Hematopoietic multipotent progenitor cell treated with erythropoietin and hydrocortisone succinate and interleukin-3 and kit ligand, for 17 days (in vitro differentiated cells): ENCODE measurements at places on chromosomes 6 and 20.

GRCh38 chr20:61560361-61560853, 308.3 kb downstream of the CDH4 start:
- no peak for DNase-seq

GRCh38 chr6:53179961-53180651, 31.5 kb upstream of the GCM1 start:
- no peak for DNase-seq

DNA sequence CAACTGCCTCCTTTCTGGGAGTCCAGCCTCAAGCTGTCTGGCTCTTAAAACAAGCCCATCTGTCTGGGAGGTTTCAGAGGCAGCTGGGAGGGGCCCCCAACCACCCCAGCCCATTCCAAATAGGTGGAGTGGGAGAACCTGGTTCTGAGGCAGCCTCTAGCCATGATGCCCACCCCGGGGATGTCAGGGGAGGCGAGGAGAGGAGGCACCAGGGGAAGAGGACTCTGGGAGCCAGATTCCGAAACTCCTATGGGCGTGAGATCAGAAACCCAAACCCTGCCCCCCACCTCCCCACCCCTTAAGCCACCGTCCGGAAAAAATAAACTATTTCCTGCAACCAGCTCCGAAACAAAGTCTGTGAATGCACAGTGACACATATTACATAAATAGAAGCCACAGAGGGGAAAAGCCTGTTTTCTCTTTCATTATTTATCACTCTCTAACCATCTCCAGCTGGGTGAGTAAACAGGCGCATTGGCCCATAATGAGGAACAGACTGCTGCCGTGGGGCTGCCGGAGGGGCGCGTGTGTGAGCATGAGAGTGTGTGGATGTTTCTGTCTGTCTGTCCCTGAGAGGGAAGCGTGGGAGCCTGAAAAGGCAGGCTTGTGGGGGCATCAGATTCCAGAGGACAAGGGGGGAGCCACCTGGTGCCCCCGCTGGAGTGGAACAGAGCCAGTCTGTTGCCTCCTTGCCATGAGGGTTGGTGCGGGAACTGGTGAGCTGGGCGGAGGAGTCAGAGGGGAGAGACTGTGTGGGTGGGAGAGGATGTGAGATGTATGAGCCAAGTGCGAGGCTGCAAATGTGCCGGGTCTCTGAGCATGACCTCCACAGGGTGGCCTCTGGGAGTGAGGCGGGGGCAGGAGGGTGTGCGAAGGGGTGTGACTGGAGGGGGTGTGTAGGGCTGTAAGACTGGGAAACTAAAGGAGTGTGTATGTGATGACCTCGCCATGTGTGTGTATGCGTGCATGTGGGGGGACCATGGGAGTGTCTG, 14.3 kb upstream of the FOXP4 start:
- DNase-seq, result no peak

- DNase-seq, result no peak
Measured at GRCh38 chr6:38021571-38021970, 202.0 kb downstream of the ZFAND3 start.

- no peak for DNase-seq
Measured at GRCh38 chr6:125611573-125612344, 137.7 kb upstream of the HEY2 start.

GRCh38 chr6:19028201-19028600, 641.1 kb downstream of the RNF144B start:
- DNase-seq, result no peak

GRCh38 chr6:7580537-7580926, 9.5 kb upstream of the SNRNP48 start:
- DNase-seq, result no peak

- no peak for DNase-seq
Measured at GRCh38 chr6:85561750-85562357, 31.8 kb downstream of the SNX14 start.

DNA sequence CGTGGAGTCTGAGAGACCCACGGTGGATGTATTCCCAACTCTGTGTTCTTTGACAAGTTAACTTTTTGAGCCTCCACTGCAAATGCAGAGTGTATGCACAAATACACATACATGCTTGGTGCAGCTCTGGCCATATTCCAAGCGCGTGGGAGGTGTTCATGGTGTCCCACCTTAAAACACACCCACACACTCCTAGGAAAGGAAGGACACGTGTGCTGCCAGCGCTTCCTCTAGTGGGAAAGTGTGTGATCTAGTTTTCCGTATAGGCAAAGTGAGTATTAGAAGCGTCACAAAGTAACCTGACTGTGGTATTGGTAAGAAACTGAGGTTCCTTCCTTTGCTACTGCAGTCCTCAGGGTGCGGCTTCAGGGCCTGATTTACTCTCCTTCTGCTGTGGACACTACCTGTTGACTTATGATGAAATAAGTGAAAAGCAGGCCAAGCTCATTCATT, 36.0 kb upstream of the MPC1 start:
- no peak for DNase-seq

- DNase-seq, result no peak
Measured at GRCh38 chr6:4057036-4057435, 21.9 kb downstream of the FAM217A start.

DNA sequence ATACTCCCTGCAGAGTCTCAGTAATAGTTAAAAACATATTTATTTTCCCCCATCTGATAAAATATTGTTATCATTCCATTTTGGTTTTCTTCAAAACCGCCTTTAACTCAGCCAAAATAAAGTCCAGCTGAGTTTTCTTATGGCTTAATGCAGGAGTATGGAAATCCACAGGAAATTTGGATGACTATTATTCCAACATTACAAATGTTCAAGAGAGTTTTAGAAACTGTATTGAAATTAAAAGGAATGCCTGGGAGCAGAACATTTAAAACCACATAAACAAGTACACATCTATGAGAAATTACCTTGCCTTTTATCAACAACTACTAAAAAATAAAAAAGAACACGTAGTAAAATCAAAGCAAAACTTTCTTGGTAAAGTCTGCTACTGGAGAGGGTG, 45.7 kb downstream of the NCOA7 start:
- no peak for DNase-seq

GRCh38 chr6:105874835-105875626, 211.1 kb upstream of the PRDM1 start:
- DNase-seq, result no peak

DNA sequence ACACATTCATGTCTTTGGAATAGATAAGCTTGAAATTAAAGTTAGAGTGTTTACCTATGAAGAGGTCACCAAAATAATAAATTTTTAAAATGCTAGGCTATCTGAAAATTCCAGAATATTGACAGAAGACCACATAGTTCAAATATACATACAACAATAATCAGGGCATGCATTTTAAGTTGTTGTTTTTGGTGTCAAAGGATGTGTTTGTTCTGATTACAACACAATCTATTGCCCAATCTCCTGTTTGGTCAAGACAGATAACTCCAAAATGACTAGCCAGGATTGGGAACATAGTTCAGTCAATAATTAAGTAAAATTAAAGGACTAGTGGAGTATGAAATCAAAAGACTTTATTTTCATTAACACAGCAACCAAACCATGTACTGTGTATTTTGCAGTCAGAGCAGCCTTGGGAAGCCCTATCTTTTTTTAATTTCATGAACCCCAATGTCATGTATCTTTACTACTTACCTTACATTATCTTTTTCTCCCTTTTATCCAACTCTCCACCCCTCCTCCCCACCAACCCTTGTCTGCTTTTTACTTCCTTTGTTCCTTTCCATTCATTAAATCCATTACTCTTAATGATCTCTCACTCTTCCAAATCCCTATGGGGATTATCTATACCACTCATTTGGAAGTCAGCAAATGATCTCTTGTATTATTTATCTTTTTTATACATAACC, 111.2 kb downstream of the CDK19 start:
- DNase-seq, result no peak

GRCh38 chr6:170152989-170153388, 137.9 kb downstream of the DLL1 start:
- DNase-seq, result no peak

- DNase-seq, result no peak
Measured at GRCh38 chr6:148217921-148218320, 124.7 kb upstream of the SASH1 start.

- no peak for DNase-seq
Measured at GRCh38 chr6:12546410-12547002, 170.1 kb upstream of the PHACTR1 start.

GRCh38 chr20:50389808-50390684, 120.1 kb upstream of the PTPN1 start:
- DNase-seq, result no peak

DNA sequence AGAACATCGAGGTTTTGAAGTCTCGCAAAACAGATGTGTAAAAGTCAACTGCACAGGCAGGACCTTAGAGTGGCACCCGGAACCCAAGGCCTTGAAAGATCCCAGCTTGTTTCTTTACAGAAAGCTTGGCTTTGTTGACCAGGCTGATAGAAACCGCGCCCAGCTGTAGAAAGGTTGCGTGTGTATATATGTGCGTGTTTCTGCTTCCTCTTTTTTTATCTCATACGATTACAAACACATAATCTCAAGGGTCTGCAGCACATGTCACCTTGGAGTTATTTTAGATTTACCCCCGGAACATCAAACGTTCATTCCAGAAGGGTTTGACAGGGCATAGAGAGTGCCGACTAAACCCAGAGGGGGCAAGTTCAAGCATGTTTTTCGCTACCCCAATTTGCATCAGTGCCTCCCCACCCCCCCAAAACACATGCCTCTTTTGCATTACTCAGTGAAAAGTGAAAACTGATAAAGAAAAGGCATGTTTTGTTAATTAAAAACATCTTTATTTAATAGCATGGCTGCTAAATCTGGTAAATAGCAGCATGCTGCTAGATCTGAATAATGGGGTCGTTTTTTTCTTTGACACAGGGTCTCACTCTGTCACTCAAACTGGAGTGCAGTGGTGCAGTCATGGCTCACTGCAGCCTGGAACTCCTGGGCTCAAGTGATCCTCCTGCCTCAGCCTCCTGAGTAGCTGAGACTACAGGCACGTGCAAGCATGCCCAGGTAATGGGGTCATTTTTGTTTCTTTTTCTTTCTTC, 33.2 kb upstream of the NCOA3 start:
- DNase-seq, result no peak

DNA sequence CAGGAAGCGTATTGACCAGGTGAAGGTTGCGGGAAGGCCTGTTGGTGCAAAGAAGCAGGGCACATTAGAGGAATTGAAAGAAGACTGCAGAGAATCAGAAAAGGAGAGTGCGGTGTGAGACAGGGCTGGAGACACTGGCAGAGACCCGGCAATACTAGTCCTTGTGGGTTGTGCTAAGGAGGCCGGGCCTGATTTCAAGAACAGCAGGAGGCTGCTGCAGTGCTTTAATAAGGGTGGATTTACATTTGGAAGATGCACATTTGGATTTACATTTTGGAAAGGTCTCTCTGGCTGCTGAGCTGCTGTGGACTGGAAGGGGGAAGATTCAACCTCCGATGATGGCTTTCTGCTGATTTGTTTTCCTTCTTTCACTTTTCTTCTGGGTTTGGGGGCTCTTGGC, 167.8 kb downstream of the SLC24A3 start:
- no peak for DNase-seq

DNA sequence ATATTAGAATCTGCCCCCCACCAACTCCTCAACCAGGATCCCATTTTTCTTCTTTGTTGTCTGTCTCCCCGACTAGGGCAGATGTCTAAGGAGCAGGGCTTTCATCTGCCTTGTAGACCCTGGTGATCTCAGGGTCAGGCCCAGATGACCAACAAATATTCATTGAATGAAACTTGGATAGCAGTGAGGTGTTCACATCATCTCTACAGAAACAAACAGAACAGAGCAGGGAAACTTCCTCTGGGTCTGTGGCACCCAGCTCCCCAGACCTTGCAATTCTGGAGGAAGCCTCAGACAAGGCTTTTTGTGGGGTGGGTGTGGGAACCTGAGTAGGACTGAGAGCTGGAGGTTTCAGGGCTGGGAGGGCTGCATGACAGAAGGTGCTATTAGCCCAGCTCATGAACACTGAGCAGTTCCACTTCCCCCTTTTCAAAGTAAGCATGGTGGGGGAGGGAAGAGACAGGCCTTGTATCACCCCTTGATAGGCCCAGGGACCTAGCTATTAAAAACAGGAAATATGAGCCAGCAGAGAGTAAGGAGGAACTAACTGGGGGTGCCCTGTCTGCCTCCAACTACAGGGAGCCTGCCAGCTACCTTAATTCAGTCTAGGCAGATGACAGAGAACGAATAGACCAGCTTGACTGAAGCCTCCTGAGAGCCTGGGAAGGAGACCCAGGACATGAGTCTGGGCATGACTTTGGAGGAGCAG, 37.3 kb upstream of the TOP1 start:
- no peak for DNase-seq

- no peak for DNase-seq
Measured at GRCh38 chr20:45370571-45371160, 7.5 kb downstream of the TP53TG5 start.

DNA sequence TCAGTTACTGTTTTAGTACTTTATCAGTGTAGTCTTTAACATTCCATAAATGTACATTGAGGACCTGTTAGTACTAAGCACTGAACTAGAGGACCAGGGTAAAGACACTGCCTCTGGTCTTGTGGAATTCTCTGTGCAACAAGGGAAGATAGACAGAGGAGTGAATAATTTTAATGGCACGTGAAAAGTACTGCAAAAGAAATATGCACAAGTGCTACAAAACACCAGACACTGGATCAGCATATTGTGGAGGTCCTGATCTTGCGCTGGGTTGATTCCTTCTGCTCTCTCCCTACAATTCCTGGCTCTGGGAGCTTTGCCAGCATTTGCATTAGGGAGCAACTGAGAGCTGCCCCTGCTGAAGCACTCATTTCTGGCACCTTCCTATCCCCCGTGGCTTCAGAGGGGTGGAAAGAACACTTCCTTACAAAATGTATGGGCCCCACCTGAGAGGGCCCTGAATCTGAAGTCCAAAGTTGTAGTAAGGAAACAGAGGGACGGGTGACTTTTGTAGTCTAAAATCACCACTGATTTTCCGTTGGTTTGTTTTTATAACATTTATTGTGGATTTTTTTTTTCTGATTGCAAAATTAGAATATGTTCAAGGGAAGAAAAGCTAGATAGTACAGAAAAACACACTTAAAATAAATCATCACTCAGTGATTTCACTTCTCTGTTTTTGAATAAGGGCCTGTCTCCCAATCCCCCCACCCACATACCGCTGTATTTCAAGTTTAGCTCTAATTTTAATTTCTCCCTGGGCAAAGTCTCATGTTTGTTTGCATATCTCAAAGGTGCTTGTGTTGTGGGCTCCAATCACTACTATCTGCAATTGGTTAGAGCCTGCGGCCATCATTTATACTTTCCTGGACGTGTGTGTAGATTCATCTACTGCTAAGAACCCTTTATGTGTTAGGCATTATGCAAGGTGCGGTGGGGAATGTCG, 4.9 kb downstream of the PKIG start:
- no peak for DNase-seq

GRCh38 chr20:59104831-59105230, 58.8 kb upstream of the ZNF831 start:
- DNase-seq, result no peak

DNA sequence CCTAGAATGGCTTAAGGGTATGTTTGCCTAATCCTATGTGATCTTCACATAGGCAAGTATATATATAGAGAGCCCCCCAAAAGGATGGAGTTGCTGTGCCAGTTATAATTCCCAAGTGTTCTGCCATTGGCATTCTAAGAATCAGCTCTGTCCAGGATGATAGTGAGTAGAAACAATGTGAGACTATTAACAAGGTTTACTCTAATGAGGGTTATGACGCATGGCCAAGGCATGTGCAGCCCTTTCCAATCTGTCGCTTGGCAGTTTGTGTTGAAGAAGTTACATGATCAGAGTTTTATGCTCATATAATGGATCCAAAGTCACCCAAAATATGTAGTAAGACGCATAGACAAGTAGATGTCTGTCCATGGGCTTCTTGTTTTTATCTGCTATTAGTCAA, 33.6 kb downstream of the VGLL2 start:
- no peak for DNase-seq

GRCh38 chr6:11615214-11615602, 77.7 kb downstream of the TMEM170B start:
- no peak for DNase-seq
